NCI-H2107 (cell line): ENCODE measurements at places on chromosomes 4 and X.

GRCh38 chr4:8646296-8647093, 53.9 kb downstream of the CPZ start:
- DNase-seq: no peak

DNA sequence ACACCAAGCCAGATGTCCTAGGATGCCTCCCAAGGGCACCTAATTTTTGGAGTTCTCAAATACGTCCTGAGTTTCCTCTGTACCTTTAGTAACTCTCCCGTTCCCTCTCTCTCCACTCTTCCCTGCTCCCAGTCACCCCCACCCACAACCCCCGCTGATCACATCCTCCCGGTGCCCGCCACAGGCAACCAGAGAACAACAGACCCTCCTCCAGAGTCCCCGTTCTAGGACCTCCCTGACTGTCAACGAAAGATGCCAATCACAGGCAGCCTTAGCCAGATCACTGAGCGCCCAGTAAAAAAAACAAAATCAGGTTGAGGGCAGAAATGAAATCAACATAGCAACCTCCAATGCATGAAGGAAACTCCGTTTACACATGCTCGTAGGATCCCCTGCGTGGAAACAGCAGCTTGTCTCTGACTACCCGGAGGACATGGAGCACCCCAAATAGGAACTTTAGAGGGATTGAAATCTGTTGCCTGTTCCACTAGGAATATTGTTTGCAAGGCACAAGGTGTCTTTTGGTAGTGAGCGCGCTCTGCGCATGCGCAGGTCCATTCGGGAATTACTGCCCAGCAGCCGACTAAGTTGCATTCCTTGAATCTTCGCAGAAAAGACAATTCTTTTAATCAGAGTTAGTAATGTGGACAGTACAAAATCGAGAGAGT, at the start of gene GABRB1:
GABRB1 (plus strand) TSS at position 557 of the 668 bp plus-strand sequence.
- DNase-seq: no peak

DNA sequence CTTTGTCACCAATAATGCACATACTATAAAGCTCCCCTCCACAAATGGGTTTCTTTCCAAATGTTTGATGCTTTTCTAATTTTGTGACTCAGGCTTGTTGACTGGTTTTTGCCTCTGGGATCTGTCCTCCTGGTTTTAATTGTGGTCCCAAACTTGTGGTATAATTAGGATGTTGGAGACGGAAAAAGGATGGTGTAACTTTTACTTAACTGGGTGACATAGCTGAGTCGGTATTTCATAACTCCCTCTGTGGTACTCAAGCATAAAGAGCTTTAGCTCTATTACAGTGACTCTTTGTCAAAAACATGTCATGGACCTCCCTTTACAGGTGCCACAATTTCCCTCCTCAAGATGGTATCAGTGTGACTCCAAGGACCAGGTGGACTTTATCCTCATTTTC, 119.7 kb upstream of the RBPJ start:
- no peak for DNase-seq

DNA sequence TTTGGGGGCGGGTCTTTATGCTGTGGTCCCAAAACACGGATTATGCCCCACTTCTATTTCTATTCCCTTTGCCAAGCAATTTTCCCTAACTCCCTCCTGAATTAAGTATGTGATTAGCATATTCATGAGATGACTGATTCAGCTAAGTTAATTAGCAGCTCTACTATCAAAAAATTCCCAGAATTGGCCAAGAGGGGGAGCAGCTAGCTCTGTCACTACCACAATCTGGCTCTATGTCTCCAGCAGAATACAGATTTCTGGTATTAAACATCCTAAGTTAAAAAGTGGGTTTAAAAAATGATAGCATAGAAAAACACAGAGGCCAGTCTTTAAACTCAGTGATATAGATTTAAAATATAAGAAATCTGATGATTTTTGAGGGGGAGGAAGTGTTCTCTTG, 80.3 kb downstream of the GPC4 start:
- no peak for DNase-seq

DNA sequence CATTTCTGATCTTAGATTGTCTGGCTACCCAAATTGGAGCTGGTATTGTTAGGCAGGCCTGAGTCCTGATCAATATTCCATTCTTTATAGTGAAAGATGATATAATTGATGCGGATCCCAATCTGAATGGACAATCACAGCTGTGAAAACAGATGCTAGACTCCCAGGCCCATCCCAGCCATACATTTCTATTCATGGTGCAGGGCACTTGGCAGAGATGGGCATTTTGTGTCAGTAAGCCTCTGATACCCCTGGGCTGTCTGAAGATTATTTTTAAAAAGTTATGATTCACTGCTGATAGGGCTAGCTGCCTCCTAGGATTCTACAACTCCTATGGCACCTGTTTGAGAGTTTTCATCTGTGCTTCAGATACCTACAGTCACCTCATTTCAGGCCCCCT, 61.2 kb upstream of the TSPAN7 start:
- DNase-seq: no peak

GRCh38 chr4:61152433-61152832, 47.7 kb upstream of the ADGRL3 start:
- no peak for DNase-seq

GRCh38 chrX:12843061-12843667, 23.7 kb upstream of the TLR7 start:
- no peak for DNase-seq

- no peak for DNase-seq
These were observed 299.1 kb downstream of the EVC2 start for GRCh38 chr4:5409237-5409636.

GRCh38 chrX:97524340-97524739, 640.6 kb downstream of the RPA4 start:
- DNase-seq: no peak

- DNase-seq: no peak
These were observed 654.6 kb downstream of the IL1RAPL1 start for GRCh38 chrX:29241809-29242208.

DNA sequence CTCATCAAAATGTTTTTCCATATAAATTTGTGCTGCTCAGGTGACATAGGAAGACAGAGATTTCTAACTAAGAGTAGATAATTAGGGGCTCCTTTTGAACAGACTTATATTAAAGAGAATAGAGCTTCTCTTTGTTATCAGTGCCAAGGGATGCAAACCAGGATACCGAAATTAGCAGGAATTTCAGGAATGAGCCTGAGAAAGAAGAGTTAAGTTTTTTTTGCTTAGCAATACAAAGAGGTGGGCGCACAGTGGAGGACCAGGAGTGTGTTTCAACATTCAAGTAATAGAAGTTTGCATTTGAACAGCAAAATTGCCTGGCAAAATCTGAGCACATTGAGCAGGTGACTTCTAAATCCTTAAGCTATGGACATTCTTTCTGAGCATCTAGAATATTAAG, 541.3 kb downstream of the GBA3 start:
- DNase-seq: no peak

GRCh38 chr4:88382621-88383020, 4.0 kb downstream of the HERC6 start:
- no peak for DNase-seq

GRCh38 chr4:162803378-162803777, 363.3 kb downstream of the NAF1 start:
- no peak for DNase-seq

GRCh38 chr4:159248384-159249178, 145.7 kb downstream of the RAPGEF2 start:
- peak; percentile 5 for DNase-seq

GRCh38 chrX:111490688-111491087, 20.8 kb upstream of the SERTM2 start:
- no peak for DNase-seq

GRCh38 chr4:177023951-177024350, 231.2 kb upstream of the VEGFC start:
- no peak for DNase-seq

DNA sequence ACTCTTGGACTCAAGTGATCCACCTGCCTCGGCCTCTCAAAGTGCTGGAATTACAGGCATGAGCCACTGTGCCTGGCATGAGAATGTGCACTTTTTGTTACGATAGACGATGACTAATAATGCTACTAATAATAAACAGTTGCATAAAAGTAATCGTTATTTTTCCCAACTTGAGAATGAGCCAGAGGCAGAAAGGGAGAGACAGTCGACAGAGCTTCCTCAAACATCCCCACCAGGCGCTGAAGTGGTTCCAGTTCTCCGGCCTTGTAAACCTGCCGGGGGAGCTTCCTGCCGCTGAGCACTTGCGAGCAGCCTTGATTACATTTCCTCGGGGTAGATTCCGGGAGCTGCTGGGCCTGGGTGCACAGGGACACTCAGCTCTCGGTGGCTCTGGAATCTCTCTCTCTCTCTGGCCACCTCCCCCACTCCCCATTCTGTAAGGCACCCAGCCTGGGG, 8.9 kb upstream of the HTRA3 start:
- DNase-seq: no peak

DNA sequence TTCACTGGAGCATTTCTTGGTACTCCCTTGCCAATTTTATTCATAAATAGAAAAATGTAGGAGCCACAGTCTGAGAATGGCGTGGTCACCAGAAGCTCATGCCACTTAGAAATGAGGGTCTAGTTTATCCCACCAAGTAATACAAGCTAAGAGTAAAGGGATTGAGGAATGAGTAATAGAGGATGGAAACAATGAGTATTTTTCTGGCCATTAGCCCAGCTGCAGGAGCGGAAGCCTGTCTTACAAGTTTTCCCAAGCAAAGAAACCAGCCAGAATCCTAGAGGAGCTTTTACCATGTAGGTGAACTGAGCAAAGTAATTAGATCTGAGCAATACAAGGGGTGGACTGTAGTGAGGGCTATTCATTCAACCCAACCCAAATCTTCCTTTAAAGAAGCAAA, 160.7 kb upstream of the NPY2R start:
- DNase-seq: no peak

GRCh38 chr4:115780835-115781234, 667.4 kb upstream of the NDST4 start:
- no peak for DNase-seq

DNA sequence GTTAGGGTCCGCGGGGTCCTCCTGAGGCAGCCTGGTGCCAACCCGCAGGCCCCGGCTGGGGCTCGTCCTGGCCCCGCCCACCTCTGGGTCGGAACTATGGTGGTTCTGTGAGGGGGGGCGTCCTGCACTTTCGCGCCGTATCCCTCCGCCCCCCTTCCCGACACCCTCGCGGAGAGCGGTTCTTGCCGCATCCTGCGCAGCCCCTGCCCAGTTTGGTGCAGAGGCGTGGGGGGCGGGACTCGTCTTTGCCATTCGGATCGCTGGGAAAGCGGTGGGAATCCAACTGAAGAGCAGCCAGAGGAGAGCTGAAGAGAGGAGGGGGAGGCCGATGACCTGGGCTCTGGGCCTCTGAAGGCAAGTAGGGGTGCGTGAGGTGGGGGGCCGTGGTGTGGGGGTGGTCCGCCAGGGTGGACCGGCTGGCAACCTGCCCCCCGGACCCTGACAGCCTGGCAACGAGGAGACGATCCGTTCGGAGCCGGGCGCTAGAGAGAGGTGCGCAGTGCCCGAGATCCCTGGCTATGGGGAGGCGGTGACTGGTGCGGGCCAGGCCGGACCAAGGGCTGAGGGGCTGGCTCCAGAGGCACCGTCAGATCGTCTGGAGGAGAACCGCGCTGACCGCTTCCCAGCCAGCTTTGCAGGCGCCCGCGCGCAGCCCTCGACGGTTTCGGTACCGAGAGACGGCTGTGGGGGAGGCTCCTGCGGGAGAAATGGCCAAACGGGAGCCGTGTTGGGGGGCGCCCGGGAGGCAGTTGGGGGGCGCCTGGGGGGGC, at the start of gene GPRASP1:
GPRASP1 (plus strand) TSS at position 242 of the 770 bp plus-strand sequence. CDS start 2,431 bp downstream, outside the sequence.
- DNase-seq: no peak

GRCh38 chr4:20829617-20830357, 129.5 kb downstream of the PACRGL start:
- no peak for DNase-seq

GRCh38 chrX:134315866-134316265, 78.9 kb downstream of the CCDC160 start:
- DNase-seq: no peak

- no peak for DNase-seq
These were observed 110.2 kb downstream of the SLC4A4 start for GRCh38 chr4:71449040-71449439.

DNA sequence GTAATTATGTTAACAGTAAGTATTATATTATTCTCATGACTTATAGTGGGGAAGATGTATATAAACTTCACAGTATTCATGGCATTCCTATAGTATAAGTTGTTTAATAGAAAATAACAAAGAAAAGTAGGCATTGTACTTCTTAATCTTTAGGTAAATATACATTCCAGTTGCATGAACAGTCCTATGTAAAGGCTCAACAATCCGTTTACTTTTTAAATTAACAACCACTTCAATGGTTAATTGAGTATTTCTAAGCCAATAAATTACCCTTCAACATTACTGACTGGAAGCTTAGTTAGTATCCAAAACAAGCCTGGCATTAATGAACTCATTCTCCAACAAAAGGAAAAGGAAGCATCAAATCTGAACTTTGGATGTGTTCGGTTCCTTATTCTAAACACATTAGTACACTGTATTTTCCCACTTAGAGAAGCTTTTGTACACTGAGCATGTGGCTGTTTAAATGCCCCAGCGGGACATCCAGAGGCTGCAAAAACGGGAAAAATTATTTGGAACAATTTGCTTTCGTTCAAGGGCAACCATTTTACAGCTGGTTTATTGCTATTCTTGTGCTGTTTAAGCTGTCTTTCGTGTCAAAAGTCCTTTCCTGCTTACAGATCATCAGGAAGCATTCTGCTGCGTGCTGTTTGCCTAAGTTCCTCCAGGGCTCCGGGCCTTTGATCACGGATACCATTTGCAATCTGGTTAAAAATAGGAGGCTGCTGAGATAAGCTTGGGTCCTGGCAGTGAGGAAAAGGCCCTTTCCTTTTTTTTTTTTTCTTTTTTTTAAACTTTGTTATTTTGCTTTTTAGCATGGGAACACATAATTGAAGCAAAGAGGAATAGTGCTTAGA, 460.3 kb downstream of the SPRY1 start:
- no peak for DNase-seq

DNA sequence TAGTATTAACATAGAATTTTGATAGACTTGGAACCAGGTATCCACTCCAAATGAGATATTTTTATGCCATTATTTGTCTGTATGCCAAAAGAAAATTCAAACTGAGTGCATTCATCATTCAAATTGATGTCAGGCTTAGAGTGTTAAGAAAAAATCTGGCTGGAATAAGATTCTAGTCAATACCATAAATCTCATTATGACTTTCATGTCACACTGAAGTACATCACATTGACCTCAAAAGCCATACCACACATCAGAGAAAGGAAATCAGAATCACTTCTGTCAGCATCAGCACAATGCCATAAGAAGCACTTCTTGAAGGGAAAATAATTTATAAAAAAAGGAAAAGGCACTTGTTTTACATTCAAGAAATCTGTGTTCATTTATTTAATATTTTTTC, 119.0 kb upstream of the BMP3 start:
- no peak for DNase-seq

- no peak for DNase-seq
These were observed 20.5 kb upstream of the BLTP1 start for GRCh38 chr4:122131562-122132157.

DNA sequence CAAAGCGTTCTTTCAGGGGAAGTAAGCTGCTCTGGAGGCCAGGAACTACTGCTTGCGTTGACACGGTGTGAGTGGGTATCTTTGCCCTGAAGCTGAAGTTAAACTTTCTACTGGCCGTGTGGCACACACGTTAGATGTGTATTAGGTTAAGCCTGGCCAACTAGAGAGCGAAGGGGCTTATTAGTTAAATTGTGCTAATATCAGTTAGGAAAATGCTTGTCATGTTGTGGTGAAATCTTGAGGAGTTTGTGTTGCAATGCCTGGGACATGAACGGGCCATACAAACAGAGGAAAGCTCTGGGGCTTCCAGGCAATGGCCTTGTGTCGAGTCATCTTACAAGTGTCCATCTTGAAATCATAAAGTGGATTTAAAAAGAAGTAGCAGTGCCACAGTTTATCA, 62.6 kb downstream of the NSUN7 start:
- DNase-seq: no peak
